ENCODE measurements at places on chromosomes 6 and 20. TPM values are rescaled to one million over a fixed set of nuclear protein-coding genes. Genes with fewer than 3 reads are reported as not detected.

- no peak for DNase-seq
Measured at GRCh38 chr6:71028236-71028876, 71.5 kb upstream of the B3GAT2 start.

DNA sequence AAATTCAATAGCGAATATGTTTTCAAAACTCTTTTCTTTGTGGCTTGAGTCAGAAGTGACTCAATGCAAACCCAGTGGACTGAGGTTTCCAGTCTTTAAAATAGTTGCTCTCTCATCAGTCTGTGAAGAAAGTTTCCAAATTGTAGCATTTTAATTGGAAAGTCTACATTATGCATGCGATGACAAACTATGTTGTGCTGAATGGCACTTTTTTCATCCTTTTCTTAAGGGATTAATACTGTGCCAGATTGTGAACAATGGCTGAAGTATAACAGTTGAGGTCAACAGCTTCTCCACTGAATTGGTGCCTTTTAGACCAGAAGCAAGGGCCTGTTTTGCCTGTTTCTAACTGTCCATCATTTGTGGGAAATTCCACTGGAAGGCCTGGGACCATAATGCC lies 377.1 kb downstream of the BTBD9 start:
- DNase-seq = no peak

- no peak for DNase-seq
Measured at GRCh38 chr6:14930366-14930989, 315.4 kb upstream of the JARID2 start.

DNA sequence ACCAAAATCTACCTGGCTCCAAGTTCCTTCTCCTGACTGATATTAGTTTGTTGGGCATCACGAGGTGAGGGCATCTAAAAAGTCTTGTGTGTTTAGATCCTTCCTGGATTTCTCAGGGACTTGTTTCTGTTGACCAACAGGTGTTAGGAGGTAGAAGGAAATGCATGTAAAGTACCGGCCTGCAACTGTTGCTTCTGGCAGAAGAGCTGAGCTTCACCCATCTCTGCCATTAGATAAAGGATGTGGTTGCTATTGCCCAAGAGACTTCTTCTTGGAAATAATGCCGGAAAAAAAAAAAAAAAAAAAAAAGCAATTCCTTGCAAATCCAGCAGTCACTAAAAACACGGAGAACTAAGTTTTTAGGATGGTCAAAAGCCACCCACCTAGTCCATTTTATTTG lies 303.1 kb downstream of the CDH26 start:
- DNase-seq = no peak

The E2F1 gene
- 6.4 TPM for total RNA-seq
